Activated naive CD8-positive, alpha-beta T cell treated with anti-CD3 and anti-CD28 coated beads, Interleukin-2, amount 50 U/mL, for 16 hours (primary cell): ENCODE measurements at places on chromosomes 5 and 9.

DNA sequence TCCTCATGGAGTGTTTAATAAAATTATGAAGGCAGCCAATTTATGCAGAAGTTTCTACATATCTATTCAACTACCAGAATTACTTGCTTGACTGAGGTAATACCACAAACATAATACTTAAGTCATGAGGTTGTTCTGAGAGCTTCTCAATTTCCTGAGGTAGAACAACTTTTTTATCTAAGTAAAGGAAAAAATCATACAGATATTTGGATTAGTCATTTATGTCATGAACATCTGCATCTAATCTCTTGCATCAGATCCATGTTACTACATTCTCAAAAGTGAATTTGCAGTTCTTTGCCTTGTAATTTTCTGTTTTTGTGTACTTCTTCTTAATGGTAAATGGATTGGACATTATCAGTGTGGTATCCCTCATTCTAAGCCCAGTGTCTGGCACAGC lies 60.4 kb upstream of the RGMB start:
- DNase-seq: no peak

- no peak for DNase-seq
Measured at GRCh38 chr9:10250219-10250618, 362.6 kb downstream of the PTPRD start.

GRCh38 chr5:94691949-94692348 lies 73.5 kb downstream of the SLF1 start:
- no peak for DNase-seq

GRCh38 chr5:6820851-6821479 lies 107.7 kb downstream of the TENT4A start:
- DNase-seq: no peak

DNA sequence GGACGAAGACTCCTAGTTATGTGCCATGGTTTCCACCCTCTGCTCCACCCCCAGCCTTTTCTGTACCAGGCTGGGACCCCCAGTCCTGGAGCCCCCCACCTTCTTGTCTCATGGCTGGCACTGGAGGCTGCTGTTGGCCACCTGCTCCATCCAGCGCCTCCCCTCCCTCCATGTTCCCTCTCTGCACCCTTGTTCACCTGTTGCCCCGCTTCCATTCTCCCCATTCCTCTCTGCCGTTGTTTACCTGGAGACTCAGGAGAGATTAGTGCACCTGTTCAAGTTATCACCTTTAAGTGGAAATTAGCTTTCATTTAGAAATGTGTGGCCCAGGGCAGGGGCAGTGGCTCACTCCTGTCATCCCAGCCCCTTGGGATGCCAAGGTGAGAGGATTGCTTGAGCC lies 7.2 kb downstream of the NTMT1 start:
- DNase-seq: no peak
